ENCODE measurements at places on chromosomes 2 and 18.
A peak's percentile ranks its signal among the peaks of the same experiment; 100 is the strongest.

DNA sequence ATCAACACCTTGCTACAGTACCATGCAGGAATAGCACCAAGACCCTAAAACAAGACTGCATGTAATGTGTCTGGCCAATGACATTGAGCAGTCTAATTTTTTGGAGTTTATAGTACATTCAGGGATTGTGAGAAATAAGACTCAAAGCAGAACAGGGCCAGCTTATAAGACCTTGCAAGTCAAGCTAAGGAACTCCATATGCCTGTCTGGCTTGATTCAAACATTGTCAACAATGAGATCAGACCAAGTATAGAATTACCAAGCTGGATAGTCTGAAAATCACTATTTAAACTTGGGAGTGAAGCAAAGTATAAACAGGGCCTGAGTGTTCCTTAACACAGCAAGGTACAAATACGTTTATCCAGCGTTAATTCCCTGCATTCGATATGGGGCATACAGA, 370.9 kb downstream of the CNTNAP5 start:
- DNase-seq: no peak

DNA sequence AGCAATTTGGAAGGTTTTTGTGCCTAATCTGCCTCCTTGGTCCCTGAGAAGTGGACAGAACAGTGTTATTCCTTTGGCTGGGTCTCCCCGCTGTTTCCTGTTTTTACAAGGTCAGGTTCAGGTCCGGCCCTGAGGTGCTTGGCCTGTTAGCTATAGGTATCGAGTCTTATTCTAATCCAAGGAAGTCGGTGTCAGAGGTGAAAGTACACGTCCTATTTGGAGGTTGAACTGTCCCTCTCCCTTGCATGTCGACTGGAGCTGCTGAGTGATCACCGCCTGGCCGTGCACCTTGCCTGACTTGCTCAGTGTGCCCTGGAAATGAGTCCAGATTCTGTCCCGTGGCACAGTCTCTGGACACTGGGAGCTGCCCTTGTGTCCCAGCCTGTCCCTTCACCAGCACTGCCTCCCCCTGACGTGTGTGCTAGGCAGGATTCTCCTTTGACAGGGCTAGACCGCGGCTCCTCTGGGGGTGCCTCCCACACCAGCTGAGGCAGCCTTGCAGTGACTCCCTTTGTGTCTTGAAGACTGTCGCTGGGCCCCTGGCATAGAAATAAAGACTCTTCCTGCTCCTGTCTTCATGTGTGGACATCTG, 65.7 kb upstream of the RBM44 start:
- peak; percentile 52 for DNase-seq

GRCh38 chr2:176140513-176141317, 10.6 kb upstream of the HOXD4 start:
- peak; percentile 83 for DNase-seq

- no peak for DNase-seq
Observed at GRCh38 chr18:21184396-21184996, 57.5 kb upstream of the GREB1L start.

DNA sequence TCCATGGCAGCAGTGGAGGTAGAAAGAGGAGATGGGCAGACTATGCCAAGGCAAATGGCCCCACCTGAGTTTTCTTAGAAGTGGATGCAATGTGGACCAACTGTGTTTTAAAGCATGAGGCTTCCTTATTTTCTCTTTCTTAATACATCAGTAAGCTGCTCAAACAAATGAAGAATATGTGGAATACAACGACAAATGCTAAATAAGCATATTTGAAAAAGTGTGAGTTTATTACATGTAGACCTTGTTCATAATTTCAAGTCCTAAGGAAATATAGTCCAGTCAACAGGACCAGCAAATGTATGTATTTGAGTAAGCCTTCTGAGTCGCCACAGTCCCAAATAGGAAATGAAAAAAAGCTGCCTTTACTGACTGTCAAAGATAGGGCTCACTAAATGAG, 177.8 kb downstream of the PRPF40A start:
- DNase-seq: no peak

DNA sequence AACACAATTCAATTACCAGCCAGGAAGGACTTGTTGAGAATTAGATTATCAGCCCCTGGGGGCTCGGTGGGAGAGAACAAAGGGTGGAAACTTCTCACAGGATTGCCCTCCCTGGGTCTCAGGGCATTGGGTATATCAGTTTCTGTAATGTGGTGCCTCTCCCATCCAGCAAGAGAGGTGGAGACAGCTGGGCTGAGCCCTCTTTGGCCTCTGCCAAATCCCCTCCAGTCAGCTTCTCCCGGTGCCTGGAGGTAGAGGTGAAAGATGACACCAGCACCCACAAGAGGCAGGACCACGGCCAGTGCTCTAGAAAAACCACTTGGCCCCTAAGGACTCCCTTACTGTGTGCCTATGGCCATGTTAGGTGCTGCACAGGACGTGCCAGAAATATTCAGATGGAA, 179.7 kb downstream of the HAUS1 start:
- DNase-seq: no peak

DNA sequence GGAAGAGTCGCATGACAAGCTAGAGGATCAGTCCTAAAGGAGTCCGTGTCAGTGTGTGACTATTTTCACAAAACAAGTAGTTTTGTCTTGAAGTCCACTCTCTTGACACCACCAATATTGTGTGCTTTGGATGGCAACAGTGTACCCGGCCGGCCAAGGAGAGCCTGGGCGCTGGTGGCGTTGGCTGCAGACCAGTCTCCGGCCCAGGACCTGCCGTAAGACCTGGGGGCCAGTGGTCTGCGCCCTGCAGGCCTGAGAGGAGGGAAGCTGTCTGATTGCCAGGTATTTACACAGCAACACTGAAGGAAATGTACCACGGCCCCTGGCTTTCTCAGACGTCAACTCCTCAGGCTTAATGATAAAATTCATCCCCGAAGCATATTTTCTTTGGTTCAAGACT, 472.4 kb upstream of the SALL3 start:
- DNase-seq: no peak

GRCh38 chr2:118065015-118065706, 23.1 kb upstream of the INSIG2 start:
- no peak for DNase-seq

DNA sequence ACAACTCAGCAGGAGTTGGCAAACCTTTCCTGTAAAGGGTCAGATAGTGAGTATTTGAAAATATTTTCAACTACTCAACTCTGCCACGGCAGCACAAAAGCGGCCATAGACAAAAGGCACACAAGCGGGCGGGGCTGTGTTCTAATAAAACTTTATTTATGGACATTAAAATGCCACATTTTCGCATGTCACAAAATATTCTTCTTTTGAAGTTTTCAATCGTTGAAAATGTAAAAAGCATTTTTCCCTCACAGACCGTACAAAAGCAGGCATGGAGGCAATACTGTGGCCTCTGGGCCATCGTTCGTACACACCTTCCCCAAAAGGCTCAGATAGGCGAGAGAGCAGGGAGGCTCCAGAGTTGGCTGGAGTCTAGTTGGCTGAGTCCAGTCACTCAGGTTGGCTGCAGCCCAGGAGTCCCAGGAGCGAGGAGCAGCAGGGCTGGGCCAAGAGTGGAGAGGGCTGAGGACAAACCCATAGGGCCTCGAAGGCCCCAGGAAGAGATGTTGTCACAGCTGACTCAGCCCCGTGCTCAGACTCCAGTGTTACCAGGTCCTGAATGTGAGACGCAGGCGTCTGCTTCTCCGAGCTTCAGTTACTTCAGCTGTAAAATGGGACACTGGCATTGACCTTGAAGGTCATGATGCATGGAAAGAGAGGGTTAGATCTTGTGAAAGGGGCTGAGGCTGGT, 42.5 kb downstream of the SDC1 start:
- no peak for DNase-seq

DNA sequence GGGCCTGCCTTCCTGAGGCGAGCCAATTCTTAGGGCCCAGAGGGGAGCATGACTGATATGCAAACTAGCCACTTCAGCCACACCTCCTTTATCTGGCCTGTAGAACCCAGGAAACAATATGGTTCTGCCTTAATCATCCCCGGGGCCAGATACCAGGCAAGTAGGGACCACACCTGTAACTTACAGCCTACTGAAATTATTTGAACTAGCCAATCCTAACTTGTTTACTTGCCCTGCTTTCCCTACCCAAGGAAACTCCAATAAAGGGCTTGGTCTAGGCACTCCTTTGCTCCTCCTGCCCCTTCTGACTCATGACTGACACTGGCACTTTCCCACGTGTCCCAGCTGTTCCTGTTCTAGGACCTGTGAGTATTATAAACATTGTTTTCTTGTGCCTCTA, 57.6 kb downstream of the MYOM1 start:
- no peak for DNase-seq

- DNase-seq: no peak
Observed at GRCh38 chr2:69773206-69773605, 31.3 kb downstream of the ANXA4 start.

GRCh38 chr2:6074089-6074643, 382.0 kb downstream of the SOX11 start:
- no peak for DNase-seq

DNA sequence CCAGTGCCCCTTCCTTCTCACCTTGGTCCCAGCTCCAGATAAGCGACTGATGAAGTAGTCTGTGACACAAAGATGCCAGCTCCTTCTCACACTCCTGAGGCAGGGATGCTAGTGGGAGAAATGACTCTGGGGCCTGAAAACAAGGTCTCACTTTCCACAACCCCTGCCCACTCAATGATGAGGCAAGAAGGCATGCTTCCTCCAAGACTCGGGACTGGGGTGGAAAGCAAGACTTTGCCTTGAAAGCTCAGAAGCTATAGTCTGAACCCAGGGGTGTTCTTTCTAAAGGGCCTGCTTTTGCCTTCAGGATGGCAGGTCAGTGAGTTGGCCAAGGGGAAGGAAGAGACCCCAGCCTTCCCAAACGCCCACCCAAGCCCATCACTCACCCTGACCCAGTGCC, 1.4 kb downstream of the CCDC142 start:
- no peak for DNase-seq

DNA sequence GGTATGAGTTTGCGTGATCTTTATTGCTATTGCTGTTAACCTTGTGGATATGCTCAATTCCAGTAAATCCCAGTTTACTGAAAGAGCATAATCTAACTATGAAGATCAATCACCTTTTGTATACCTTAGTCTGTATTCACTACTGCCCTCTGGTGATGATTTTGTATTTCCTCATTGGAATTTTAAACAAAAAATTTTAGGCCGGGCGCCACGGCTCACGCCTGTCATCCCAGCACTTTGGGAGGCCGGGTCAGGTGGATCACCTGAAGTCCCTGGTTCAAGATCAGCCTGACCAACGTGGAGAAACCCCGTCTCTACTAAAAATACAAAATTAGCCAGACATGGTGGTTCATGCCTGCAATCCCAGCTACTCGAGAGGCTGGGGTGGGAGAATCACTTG, 5.1 kb downstream of the COMMD1 start:
- DNase-seq: no peak

DNA sequence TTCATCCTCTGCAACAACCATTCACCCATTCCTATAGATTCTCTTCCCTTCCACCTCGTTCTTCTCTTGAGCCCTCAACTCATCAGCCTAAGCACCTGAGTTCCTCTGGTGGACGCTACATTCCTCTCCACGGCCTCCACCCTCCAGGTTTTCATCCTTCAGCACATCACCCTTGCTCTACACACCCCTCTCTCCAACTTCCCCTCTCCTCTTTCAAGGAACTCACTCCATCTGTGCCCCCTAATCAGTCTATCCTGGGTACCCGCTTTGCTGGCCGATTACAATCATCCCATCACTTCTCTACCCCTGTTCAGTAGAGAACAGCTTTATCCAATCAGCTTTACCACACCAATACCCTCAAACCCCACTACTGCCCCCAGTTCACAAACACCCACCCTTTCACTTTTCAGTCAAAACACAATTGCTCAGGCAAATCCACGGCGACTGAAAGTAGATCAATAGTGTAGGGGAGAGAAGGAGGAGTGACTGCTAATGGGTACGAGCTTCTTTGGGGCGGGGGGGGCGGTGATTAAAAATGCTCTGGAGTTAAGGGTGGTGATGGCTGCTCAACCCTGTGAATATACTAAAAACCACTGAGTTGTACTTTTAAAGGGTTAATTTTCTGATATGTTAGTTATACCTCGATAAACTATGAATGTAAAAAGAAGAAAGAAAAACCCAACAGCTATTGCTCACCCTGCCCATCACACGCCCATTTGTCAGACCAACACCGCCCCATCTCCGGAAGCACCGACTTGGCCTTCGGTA, 857 bp downstream of the DYM start:
- DNase-seq: no peak

- DNase-seq: no peak
Observed at GRCh38 chr18:26783170-26783569, 82.3 kb downstream of the AQP4 start.

GRCh38 chr2:174759381-174760065, 4.7 kb downstream of the CHRNA1 start:
- no peak for DNase-seq

DNA sequence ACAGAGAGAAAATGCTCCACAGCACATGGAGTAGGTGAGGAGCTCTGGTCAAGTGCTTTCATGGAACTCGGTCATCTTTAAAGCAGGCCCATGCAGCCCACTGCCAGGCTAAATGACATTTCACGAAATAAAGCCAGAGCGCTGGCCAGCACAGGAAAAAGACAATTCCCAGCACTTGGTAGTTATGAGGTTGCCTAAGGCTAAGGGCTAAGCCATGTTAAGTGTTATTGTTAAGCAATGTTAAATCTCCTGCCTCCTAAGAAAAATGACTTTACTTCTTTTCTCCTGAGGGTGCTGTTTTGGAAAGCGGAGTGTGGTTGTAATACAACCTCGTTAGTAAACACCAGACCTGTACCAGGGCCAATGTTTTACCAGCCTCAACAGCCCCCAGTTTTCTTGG, 125.9 kb upstream of the NRP2 start:
- no peak for DNase-seq

DNA sequence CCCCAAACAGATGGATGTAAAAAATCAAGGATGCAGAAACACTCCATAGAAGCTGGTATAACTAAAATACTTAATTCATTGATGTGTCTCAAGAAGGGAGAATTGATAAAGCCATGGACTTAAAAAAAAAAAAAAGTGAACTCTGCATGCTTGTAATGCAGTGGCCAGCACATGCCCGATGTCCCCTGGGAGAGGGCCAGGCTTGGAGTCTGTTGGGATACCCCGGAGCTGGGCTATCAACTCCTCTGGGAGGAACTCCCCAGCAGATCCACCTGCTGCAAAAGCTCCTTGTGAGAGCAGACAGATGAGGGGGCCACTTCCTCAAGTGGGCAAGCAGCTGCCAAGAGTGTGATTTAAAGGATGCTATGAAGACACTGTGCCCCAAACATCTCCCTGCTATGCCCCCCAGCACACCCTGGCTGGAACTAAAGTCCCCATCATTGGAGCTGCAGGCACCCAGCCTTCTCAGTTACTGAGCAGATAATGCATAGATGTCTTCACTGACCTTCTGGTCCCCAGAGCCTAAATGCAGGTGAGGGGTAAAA, 311.5 kb upstream of the ID2 start:
- DNase-seq: no peak

All from ureter (tissue), 1 donor.